Aorta (tissue), 5 donors: ENCODE measurements at places on chromosomes 6 and 20.
A peak's percentile ranks its signal among the peaks of the same experiment; 100 is the strongest.

DNA sequence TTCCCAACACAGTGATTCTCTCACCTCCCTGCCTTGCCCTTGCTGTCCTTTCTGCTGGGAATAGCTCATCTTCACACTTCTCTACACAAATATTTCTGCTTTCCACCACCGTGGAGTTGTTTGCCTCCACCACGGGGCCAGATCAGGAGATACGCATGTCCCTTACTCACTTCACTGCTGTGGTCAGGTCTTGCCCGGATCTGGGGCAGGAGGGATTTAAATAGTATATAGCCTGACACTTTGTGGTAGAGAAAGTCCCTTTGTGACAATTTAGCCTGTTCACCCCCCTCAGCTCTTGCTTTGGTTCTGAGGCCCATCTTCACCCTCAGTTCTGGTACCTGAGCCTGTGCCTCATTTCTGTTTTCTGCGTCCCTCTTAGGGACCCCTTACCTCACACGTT is 92.6 kb upstream of the PREP start:
- DNase-seq = no peak
- H3K4me3 ChIP-seq = no peak overlapping the region
- no peaks in the 10 kb centered on the region for H3K27me3 ChIP-seq
- no peaks in the 10 kb centered on the region for H3K36me3 ChIP-seq
- no peak overlapping the region for H3K27ac ChIP-seq
- no peaks in the 10 kb centered on the region for H3K4me1 ChIP-seq

DNA sequence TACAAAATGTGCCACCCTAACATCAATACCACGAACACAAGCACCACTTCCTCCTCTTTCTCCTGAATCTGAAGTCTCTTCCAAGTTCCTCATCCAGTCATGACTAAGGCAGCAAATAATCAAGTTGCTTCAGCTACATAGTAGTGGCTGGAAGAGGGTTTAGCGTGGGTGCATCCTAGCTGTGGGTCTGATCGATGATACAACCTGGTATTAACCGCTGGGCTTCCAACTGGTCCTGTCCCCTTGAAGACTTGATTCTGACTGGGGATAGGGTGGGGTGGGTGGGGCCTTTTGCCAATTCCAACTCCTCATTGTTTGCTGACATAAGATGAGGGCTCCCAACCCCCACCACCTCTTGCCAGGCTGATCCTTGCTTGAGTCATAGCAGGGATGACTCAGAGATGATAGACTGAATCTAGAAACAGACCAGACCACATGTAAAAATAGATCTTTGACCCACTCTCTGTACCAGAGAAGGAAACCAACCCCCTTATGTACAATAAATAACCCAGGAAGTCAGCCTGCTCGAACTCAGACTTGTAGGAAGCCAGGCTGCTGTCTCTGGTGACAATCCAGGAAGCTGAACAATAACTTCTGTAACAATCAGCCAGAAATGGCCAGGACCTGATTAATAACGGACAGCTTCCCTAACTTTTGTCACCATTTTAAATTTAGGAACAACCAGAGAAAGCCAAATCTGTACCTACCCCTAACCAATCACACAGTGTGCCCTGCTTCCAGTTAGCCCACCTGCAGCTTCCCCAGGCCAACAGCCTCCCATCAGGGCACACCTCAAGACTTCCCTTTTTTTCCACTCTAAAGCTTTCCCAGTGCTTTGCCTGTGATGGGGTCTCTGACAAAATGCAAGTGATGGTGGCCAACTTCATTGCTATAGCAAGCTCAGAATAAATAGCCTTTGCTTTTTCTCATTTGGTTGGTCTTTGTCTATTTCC is 68.9 kb upstream of the FAM184A start:
- H3K36me3 ChIP-seq = no peaks in the 10 kb centered on the region
- H3K27ac ChIP-seq = peak overlapping the region; percentile 46
- H3K4me3 ChIP-seq = no peak overlapping the region
- DNase-seq = peak; percentile 84
- H3K27me3 ChIP-seq = no peaks in the 10 kb centered on the region

DNA sequence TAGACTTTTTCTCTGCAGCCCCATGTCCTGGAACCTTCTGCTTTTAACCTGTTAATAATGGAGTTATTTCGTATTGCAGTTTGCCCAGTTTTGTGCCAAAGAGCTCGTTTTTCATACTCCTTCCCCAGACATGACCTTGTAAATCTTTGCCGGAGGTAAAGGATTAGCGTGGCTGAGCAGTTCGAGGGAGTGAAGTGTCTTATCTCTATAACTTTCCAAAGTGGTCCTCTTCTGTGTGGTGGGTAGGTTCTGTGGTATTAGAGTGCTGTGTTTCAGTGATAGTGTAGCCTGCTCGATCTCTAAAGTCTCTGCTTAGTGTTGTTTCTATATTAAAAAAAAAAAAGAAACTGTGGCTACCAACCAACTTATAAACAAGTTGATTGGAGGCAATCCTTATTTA is 67.5 kb downstream of the FARS2 start:
- no peaks in the 10 kb centered on the region for H3K27me3 ChIP-seq
- peaks cover 2% of the 10 kb centered on the region for H3K36me3 ChIP-seq
- H3K27ac ChIP-seq = no peak overlapping the region
- H3K4me1 ChIP-seq = peaks cover 3% of the 10 kb centered on the region
- no peak overlapping the region for H3K4me3 ChIP-seq

GRCh38 chr6:47592131-47592840 is 106.1 kb upstream of the ADGRF4 start:
- no peak for DNase-seq
- H3K27ac ChIP-seq = no peak overlapping the region
- H3K4me3 ChIP-seq = no peak overlapping the region
- no peaks in the 10 kb centered on the region for H3K27me3 ChIP-seq
- H3K36me3 ChIP-seq = peaks cover 6% of the 10 kb centered on the region

DNA sequence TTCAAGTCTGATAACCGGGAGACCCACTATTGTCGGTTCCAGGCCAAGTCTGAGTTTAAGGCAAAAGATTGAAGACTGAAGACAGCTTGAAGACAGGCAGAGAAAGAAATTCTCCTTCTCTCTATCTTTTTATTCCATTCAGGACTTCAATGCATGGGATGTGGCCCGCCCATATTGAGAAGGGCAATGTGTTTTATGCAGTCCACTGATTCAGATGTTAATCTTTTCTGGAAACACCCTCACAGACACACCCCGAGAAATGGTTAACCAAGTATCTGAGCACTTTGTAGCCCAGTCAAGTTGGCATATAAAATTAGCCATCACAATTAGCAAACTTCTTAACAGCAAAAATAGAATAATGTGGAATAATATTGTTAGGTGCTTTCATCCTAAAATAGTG is 75.5 kb upstream of the FABP7 start:
- H3K27me3 ChIP-seq = no peaks in the 10 kb centered on the region
- no peaks in the 10 kb centered on the region for H3K36me3 ChIP-seq
- no peak overlapping the region for H3K27ac ChIP-seq

DNA sequence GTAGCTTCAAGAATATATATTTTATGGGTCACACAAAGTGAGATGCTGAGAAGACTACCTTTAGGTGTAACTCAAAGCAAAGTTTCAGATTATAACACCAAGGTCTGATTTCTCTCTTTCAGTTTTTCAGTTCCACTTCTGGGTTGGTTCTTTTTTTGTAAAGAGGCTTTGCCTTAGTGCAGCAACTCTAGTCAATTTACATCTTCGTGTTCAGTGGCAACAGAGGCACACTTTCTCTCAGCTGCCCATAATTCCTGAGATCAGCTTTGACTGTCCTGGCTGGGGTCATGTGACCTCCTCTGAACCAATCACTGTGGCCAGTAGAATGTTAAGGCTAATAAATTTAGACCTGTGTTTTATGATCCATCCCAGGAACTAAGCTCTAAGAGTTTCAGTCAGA is 120.2 kb downstream of the TINAG start:
- H3K36me3 ChIP-seq = no peaks in the 10 kb centered on the region
- H3K27me3 ChIP-seq = no peaks in the 10 kb centered on the region
- no peak for DNase-seq
- no peak overlapping the region for H3K27ac ChIP-seq
- H3K4me3 ChIP-seq = no peak overlapping the region

DNA sequence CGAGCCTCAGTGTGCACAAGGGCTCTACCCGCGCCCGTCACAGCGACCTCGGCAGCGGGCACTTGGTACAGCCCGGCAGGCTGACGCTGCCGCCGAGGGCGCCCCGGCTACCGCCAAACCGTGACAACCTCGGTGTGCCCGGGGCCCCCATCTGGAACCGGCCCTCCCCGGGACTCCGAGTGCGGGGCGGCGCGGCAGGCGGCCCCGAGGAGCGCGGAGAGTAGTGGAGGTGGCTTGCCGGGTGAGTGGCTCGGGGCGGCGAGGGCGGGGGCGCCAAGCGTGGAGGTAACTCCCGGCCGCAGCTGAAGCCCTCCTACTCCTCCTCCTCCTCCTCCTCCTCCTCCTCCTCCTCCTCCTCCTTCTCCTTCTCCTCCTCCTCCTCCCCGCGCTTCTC is at the start of gene ISM1:
Gene ISM1, plus strand, starts transcription at position 371 of the 394 bp plus-strand sequence. CDS start 503 bp downstream, outside the sequence.
- H3K36me3 ChIP-seq = no peaks in the 10 kb centered on the region
- H3K27me3 ChIP-seq = no peaks in the 10 kb centered on the region
- H3K27ac ChIP-seq = no peak within 1 kb of the TSS
- H3K4me3 ChIP-seq = peak within 1 kb of the TSS; percentile 94

DNA sequence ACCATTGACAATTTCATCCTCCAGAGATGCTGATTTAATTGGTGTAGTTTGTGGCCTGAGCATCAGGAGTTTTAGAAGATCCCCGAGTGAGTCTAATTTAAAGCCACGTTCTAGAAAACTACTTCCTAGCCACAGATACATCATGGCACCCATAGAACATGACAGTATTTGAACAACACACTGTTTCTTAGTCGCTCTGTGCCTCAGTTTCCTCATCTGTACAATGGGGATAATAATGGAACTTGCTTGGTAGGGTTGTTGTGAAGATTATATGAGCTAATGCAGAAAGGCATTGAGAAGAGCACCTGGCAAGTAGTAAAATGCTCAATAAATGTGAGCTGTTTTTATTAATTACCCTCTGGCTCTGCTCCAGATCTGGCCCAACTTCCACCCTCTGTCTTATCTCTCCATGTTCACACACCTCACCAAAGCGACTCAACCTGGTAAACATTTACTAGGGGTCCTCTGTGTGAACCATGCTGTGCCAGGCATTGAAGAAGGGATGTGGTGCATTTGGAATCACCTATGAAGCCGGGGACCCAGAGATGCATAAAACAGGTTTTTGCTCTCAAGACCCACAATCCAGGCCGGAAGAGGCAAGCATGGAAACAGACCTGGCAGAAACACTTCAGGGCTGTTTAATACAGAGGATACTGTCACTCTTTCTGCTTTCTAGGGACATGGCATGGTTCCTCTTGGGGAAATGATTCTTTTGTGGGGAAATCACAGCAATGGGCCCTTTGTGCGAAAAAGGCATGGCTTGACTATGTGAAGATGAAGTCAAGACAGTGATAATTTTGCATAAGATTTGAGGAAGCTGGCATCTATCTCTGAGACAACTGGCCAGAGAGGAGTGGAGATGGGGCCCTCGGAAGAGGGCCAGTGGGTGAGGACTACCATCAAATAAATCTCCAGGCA is 16.2 kb upstream of the MRPS18A start:
- peak; percentile 4 for DNase-seq
- no peaks in the 10 kb centered on the region for H3K4me1 ChIP-seq
- H3K4me3 ChIP-seq = no peak overlapping the region
- H3K27ac ChIP-seq = no peak overlapping the region
- H3K27me3 ChIP-seq = no peaks in the 10 kb centered on the region

DNA sequence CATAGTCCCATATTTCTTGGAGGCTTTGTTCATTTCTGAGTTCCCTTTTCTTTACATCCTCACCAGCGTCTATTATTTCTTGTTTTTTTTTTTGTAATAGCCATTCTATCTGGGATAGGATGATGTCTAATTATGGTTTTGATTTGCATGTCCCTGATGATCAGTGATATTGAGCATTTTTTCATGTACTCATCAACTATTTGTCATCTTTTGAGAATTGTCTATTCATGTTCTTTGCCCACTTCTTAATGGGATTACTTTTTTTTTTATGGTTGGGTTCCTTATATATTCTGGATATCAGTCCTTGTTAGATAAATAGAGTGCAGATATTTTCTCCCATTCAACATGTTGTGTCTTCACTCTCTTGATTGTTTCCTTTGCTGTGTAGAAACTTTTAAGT is 42.1 kb downstream of the CYB5R4 start:
- DNase-seq = no peak
- no peaks in the 10 kb centered on the region for H3K36me3 ChIP-seq
- H3K27ac ChIP-seq = no peak overlapping the region
- H3K4me3 ChIP-seq = no peak overlapping the region

GRCh38 chr6:130187335-130188206 is 35.2 kb downstream of the SAMD3 start:
- DNase-seq = no peak
- H3K36me3 ChIP-seq = no peaks in the 10 kb centered on the region
- peaks cover 2% of the 10 kb centered on the region for H3K27me3 ChIP-seq
- no peaks in the 10 kb centered on the region for H3K4me1 ChIP-seq
- no peak overlapping the region for H3K27ac ChIP-seq

- no peaks in the 10 kb centered on the region for H3K27me3 ChIP-seq
- no peak overlapping the region for H3K4me3 ChIP-seq
- no peak overlapping the region for H3K27ac ChIP-seq
- no peaks in the 10 kb centered on the region for H3K36me3 ChIP-seq
Measured at GRCh38 chr6:16712931-16713484, 48.3 kb downstream of the ATXN1 start.

DNA sequence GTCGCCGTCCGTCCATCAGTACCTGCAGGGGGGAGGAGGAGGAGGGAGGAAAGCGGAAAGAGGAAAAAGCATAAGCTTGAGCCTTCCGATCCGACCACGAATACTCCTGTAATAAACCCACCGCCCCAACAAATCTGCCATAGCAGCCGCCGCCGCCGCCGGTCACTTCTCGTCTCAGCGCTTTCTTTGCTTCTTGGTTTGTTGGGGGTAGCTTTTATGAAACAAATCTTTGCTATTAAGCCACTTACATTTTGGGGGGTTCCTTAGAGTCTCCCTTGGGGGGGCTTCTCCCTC is 277 bp downstream of the ADGRB3 start:
- no peaks in the 10 kb centered on the region for H3K36me3 ChIP-seq
- H3K27me3 ChIP-seq = no peaks in the 10 kb centered on the region
- peaks cover under 1% of the 10 kb centered on the region for H3K4me1 ChIP-seq
- H3K4me3 ChIP-seq = peak overlapping the region; percentile 84
- DNase-seq = no peak

- no peak overlapping the region for H3K4me3 ChIP-seq
- H3K4me1 ChIP-seq = no peaks in the 10 kb centered on the region
- no peaks in the 10 kb centered on the region for H3K36me3 ChIP-seq
- H3K27me3 ChIP-seq = no peaks in the 10 kb centered on the region
- DNase-seq = no peak
Measured at GRCh38 chr6:134701301-134701700, 248.6 kb downstream of the ALDH8A1 start.
